ENCODE measurements at places on chromosomes 13 and 19.

GRCh38 chr19:10044390-10044789 lies 31.1 kb downstream of the RDH8 start:
- DNase-seq: no peak

DNA sequence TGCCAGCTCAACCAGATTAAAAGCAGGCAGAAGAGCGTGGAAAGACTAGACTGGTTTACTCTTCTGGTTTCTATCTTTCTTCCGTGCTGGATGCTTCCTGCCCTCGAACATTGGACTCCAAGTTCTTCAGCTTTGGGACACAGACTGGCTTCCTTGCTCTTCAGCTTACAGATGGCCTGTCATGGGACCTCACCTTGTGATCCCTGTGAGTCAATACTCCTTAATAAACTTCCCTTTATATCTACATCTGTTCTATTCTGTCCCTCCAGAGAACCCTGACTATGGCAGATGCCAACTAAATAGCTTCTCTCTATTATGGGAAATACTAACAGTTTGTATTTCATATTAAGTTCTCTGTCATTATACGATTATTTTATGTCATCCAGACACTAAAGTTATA lies 609.1 kb downstream of the LMO7 start:
- DNase-seq: no peak

GRCh38 chr19:22627526-22627925 lies 6.6 kb upstream of the ZNF492 start:
- no peak for DNase-seq

GRCh38 chr13:42990291-42991232 lies 1.5 kb downstream of the EPSTI1 start:
- DNase-seq: peak; percentile 50

DNA sequence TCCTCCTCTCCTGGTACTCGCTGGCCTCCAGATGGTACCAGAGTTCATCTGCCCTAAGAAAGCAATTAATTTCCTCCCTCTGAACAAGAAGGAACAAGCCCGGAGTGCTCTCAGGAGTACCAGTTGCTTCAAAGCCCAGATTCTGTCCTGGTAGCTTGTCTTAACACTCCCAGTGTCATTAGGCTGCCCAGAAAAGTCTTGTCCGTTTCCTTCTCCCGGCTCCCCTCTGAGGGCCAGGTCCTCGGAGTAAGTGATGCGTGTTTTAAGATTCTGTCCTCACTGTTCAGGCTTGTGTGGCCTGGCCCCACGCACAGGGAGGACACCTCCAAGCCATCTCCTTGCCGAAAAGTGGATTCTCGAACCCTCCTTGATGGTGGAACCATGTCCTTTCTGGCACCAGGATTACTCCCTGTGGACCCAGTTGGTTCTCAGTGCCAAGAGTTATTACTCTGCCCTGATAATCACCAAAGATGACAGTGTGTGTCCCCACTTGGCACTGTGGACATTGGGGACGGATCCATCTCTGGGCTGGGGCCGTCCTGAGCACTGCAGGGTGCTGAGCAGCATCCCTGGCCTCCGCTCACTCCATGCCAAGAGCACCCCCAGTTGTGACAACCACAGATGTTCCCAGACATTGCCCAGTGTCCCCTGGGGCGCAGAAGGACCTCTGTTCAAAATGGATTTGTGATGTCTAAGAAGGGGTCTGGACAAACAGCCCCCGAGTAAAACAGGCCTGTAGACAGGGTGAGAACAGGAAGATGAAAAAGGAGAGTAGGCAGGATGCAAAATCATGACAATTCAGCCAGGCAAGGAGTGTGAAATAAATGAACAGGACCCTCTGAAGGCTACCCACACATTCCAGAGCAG lies 52.4 kb downstream of the RFX2 start:
- no peak for DNase-seq

DNA sequence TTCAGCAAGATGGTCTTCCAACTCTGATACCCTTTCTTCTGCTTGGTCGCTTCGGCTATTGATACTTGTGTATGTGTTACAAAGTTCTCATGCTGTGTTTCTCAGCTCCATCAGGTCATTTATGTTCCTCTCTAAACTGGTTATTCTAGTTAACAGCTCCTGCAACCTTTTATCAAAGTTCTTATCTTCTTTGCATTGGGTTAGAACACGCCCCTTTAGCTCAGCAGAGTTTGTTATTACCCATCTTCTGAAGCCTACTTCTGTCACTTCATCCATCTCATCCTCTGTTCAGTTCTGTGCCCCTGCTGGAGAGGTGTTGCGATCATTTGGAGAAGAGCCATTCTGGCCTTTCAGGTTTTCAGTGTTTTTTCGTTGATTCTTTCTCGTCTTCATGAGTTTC lies 18.7 kb downstream of the ACOD1 start:
- no peak for DNase-seq

GRCh38 chr13:33445476-33445875 lies 159.9 kb upstream of the STARD13 start:
- no peak for DNase-seq

GRCh38 chr13:41492432-41493260 lies 35.3 kb downstream of the RGCC start:
- DNase-seq: no peak

DNA sequence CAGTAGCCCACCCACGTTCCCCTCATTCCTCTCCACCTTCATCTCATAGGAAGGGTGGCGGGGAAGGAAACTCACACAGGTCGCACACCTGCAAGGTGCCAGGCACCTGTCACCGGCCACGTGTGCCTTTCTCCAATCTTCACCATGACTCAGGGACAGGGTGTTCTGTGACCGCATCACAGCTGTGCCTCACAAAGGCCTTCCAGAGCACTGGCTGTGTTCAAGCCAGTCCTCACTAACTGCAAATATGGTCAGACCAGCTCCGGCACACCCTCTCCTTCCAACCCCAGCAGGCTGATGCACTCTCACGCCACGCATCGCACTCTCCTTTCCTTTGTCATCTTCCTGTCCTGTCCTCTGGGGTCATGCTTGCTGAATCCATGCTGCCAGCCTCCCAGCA lies 415.9 kb downstream of the IRS2 start:
- DNase-seq: no peak

GRCh38 chr19:46610851-46611770 lies 10.0 kb downstream of the CALM3 start:
- DNase-seq: no peak

DNA sequence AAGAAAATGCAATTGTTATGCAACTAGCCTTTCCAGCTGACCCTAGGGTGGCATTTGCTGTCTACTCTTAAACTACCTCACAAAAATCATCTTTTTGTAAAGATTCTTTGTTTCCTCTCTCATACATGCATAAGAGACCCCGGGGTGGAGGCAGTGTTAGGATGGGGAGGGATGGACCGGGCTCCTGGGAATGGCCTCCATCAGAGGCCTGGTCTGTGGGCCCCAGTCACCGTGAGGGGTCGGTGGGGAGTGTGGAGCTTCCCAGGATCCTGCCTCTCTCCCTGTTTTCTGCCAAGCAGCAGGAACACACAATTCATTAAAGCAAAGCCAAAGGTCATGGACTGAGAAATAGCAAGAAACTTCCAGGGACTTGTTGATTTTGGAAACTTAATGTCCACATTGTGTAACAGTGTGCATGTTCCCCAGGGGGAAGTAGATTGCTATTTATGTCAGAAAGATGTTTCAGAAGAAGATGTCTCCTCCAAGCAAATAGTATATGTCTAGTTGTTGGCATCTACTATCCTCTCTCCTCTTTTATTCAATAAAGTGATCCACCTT lies 241.4 kb downstream of the ENOX1 start:
- DNase-seq: no peak

GRCh38 chr13:24040835-24041234 lies 119.7 kb upstream of the SPATA13 start:
- DNase-seq: no peak

- DNase-seq: no peak
Measured at GRCh38 chr13:111659219-111659775, 338.9 kb downstream of the TEX29 start.

GRCh38 chr13:40624383-40624782 lies 42.1 kb downstream of the FOXO1 start:
- no peak for DNase-seq

- DNase-seq: no peak
Measured at GRCh38 chr19:22263121-22263520, 23.1 kb upstream of the ZNF729 start.

GRCh38 chr13:34555988-34556387 lies 386.1 kb upstream of the NBEA start:
- no peak for DNase-seq

- no peak for DNase-seq
Measured at GRCh38 chr19:21022996-21023395, 2.5 kb downstream of the ZNF430 start.

DNA sequence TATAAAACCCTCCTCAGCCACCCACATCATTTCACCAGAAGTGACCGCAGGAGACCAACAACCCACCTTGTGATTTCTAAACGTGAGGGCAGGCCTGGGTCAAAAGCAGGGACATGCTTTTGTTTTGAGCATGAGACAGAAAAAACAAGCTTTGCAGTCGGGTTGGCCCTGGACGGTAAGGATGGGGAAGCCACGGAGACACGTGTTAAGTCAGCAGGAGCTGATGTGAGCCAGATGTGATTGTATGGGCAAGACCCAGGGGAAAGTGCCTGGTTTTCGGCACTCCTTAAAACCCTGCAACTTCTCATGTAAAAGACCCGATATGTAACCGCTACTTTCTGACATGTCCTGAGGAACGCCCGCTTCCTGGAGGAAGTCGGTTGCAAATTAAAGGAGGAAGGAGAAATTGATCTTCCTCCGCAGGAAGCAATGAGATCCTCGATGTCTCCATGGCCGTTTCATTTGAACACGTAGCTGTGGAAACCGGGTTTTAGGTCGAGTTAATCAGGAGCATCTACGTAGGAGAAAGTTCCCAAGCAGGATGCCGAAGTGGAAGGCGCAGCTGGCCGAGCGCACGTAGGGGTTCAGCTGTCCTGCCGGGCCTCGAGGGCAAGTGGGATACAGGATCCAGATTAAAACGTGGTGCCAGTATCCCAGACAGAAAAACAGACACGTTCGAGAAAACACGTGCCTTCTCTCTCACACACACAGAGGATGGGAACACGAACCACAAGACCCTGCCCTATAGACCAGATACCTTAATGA lies 40.5 kb upstream of the POMP start:
- no peak for DNase-seq

- no peak for DNase-seq
Measured at GRCh38 chr13:102680133-102680717, 14.6 kb downstream of the METTL21C start.

DNA sequence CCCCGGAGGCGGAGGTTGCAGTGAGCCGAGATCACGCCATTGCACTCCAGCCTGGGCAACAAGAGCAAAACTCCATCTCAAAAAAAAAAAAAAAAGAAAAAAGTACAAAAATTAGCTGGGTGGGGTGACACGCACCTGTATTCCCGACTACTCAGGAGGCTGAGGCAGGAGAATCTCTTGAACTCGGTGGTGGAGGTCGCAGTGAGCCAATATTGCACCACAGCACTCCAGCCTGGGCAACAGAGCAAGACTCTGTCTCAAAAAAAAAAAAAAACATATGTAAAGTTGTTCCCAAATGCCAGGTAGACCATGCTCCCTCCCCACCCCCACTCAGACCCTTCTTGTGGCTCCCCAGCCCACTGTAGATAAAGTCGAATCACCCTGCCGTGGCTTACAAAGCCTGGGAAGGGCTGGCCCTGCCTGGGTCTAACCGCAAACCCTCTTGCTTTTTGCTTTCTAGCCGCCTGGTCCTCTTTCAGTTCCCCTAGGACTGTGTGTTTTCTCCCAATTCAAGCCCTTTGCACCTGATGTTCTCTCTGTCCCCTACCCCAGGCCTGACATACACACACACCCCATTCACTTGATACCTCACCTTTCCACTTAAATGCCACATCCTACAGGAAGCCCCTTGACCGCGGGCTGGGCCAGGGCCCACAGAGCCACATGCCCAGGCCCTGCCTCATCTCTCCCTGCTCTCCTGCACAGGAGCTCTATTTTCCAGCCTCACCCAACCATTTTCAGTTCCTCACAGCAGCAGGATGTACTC lies 34.4 kb downstream of the MAP4K1 start:
- no peak for DNase-seq

GRCh38 chr19:22052644-22053013 lies 345 bp downstream of the ZNF257 start:
- no peak for DNase-seq

GRCh38 chr19:17719730-17720400 lies 585 bp downstream of the MAP1S start:
- DNase-seq: no peak

- DNase-seq: no peak
Measured at GRCh38 chr13:53105890-53106289, 77.3 kb downstream of the OLFM4 start.

GRCh38 chr19:48490981-48491792 lies 20.4 kb downstream of the LMTK3 start:
- no peak for DNase-seq

GRCh38 chr19:1066748-1067340 lies at the start of gene ARHGAP45:
TSS of gene ARHGAP45 (plus strand) at chr19:1067167. CDS start at chr19:1067406, 239 bp downstream.
- no peak for DNase-seq

DNA sequence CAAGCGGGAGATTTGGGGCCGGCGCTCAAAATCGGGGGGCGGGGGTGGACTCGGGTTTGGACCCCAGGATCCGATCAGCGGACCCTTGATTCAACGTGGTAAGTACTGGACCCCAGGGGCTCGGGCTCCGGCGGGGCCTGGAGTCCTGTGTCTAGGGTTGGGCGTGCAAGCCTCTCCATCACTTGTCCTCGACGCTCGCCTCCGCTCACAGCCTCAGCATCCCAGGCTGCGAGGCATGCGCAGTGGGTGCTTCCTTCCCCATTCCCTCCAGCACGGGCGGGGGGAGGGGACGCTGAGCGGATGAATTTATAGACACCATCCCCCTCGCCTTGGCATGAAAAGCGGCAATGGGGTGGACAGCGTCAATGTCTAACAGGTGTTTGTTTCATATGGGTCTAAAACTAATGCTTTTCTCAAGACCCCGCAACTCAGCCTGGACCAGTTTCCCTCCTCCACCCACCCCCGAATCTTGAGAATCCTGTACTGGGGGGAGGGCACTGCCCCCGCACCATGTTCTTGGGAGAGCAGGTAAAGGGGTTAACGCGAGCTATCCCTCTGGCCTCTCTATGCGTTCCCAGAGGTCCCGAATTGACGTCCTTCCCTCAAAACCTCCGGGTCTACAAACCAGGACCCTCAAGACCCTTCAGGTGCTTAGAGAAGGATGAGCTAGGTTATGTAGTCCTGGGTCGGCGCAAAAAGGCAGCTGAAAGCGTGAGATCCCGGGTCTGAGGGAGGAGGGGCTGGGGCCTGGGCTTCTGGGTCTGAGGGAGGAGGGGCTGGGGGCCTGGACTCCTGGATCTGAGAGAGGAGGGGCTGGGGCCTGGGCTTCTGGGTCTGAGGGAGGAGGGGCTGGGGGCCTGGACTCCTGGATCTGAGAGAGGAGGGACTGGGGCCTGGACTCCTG lies 579 bp downstream of the CPT1C start:
- peak; percentile 60 for DNase-seq

DNA sequence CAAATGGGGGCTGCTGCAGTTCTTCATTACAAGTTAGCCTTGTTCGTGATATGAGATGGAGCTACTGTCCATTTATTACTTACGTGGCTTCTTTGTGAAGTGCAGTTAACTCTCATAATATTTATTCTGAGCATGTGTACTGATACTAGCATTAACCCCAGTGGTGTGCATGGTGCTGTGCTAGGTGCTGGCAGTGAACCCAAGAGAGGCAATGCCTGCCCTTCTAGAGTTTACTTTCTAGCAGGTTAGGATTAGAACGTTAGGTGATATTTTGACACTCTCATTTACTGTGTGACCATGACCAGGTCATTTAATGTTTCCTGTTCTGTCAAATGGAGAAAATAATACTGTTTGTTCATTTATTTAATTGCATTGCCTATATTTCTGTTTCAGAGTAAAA lies 16.9 kb downstream of the PIBF1 start:
- no peak for DNase-seq

GRCh38 chr13:59038824-59039223 lies 1124.9 kb downstream of the DIAPH3 start:
- DNase-seq: no peak

All from hippocampal formation (tissue), 2 donors.